ENCODE measurements at places on chromosomes 4 and X. TPM values are rescaled to one million over a fixed set of nuclear protein-coding genes. Genes with fewer than 3 reads are reported as not detected.

DNA sequence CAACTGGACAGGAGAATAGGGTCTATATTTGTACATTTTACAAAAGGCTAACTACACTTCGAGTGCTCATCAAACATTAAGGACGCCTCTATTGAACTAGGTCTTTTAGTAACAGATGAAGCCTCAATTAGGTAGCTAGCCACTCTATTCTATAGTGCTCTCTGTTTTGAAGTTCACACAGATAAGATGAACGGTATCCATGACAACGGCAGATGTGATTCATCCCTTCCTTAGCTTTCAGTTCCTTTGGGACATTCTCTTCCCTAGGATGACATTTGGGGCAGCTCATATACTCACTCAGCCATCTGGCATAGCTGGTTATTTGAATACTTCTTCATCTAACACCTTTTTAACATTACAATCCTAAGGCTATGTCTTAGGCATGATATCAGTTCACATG, 62.4 kb upstream of the WDFY3 start:
- H3K27me3 ChIP-seq, result no peaks in the 10 kb centered on the region
- H3K4me1 ChIP-seq, result no peaks in the 10 kb centered on the region
- no peak overlapping the region for H3K4me3 ChIP-seq
- DNase-seq, result no peak
- no peaks in the 10 kb centered on the region for H3K36me3 ChIP-seq

DNA sequence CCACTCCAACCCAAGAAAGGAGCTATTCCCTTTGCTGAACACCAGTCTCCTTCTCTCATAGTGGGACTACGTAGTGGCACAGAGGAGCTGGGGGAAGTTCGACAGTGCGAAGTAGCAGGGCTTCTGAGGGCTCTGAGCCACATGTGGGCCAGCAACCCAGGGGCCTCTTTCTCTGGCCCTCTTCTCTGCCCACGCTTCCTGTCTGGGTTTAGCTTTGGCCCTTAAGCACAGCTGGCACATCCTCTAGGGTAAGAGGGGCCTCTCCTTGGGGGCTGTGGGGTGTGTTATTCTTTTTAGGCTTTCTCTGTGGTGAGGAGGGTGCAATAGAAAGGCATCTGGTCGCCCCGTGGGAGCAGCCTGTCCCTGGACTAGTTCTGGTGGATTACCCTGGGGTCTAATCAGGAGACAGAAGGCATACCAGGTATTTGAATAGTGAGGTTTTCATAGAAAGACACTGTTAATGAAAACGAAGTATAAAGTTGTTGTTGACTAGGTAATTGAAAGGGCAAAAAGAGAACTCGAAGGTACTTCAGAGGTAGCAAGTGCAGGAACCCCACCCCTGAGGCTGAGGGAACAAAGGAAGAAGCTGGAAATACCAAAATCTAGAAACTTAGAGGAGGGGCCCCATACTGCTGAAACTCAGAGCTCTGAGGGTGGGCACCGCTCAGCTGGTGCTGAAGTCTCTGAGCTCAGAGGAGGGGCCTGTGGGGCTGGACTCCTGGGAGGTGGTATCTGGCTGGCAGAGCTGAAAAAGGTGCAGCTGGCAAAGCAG, 151.9 kb upstream of the RPS6KA3 start:
- H3K4me1 ChIP-seq, result no peaks in the 10 kb centered on the region
- H3K27ac ChIP-seq, result no peak overlapping the region
- no peak overlapping the region for H3K4me3 ChIP-seq
- no peak for DNase-seq
- no peaks in the 10 kb centered on the region for H3K36me3 ChIP-seq

DNA sequence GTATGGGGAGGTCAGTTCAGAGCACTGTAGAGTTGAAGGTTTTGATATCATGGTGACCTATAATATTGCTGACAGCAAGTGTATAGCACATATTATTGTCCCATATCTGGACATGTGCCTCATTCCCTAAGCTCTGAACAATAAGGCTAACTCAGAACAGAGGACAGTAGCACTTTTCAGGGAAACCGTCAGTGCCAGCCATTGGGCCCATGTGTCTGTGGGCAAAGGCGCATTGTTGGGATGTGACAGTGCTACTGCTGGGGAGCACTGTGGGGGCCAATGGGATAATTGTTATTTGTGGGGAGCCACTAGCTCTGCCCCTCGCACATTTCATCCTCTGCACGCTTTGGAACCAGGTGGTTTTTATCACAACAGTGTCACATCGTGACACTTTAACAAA, 136.2 kb downstream of the ELOVL6 start:
- no peak overlapping the region for H3K4me3 ChIP-seq
- H3K4me1 ChIP-seq, result no peaks in the 10 kb centered on the region
- no peaks in the 10 kb centered on the region for H3K36me3 ChIP-seq
- H3K27me3 ChIP-seq, result no peaks in the 10 kb centered on the region
- H3K27ac ChIP-seq, result no peak overlapping the region

GRCh38 chrX:16966752-16967448, 20.4 kb downstream of the REPS2 start:
- no peak for DNase-seq
- no peaks in the 10 kb centered on the region for H3K4me1 ChIP-seq
- no peaks in the 10 kb centered on the region for H3K36me3 ChIP-seq
- no peaks in the 10 kb centered on the region for H3K27me3 ChIP-seq
- H3K4me3 ChIP-seq, result no peak overlapping the region
- no peak overlapping the region for H3K27ac ChIP-seq

DNA sequence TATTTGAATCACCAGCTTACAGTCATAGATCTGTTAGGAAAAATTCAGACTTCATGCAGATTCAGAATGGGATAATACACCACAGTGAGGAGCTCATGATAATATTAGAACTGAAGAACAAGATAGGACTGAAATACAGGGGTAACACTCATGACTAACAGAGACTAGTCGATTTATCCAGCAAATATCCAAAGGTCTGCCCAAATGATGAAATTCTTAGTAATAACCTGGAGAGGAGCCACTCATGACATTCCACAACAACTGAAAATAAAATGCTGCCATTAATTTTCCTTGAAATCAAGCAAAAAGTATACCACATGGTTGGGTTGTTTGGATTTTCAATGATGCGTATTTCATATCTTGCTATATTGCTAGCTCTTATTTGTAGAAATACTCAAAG, 903.7 kb upstream of the ADGRL3 start:
- no peaks in the 10 kb centered on the region for H3K4me1 ChIP-seq
- H3K4me3 ChIP-seq, result no peak overlapping the region
- no peaks in the 10 kb centered on the region for H3K27me3 ChIP-seq
- H3K27ac ChIP-seq, result no peak overlapping the region

DNA sequence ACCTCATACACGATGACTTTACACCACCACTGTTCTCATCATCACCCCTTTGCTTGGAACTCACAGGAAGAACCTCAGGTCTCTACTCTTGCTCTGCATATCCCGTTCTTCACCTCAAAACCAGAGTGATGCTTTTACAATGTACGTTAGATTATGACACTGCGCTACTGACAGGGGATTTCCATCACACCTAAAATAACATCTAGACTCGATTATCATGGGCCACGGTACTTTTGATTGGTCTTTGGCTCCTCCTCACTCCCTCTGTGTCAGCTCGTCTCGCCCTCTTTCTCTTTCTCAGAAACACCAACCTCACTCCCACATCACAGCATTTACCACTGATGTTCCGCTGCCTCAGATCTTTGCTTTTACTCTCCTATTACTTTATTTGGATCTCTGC, 172.4 kb downstream of the TLL1 start:
- H3K4me3 ChIP-seq, result no peak overlapping the region
- no peak for DNase-seq
- peaks cover 17% of the 10 kb centered on the region for H3K4me1 ChIP-seq
- H3K27ac ChIP-seq, result no peak overlapping the region

GRCh38 chr4:122914292-122914904, 8.0 kb downstream of the NUDT6 start:
- H3K27me3 ChIP-seq, result no peaks in the 10 kb centered on the region
- H3K4me1 ChIP-seq, result peaks cover 3% of the 10 kb centered on the region
- H3K27ac ChIP-seq, result no peak overlapping the region
- H3K36me3 ChIP-seq, result no peaks in the 10 kb centered on the region
- H3K4me3 ChIP-seq, result no peak overlapping the region

- H3K27me3 ChIP-seq, result no peaks in the 10 kb centered on the region
- H3K4me3 ChIP-seq, result no peak overlapping the region
- H3K4me1 ChIP-seq, result no peaks in the 10 kb centered on the region
- DNase-seq, result no peak
- no peaks in the 10 kb centered on the region for H3K36me3 ChIP-seq
Observed at GRCh38 chr4:182369211-182369610, 126.0 kb downstream of the TENM3 start.

DNA sequence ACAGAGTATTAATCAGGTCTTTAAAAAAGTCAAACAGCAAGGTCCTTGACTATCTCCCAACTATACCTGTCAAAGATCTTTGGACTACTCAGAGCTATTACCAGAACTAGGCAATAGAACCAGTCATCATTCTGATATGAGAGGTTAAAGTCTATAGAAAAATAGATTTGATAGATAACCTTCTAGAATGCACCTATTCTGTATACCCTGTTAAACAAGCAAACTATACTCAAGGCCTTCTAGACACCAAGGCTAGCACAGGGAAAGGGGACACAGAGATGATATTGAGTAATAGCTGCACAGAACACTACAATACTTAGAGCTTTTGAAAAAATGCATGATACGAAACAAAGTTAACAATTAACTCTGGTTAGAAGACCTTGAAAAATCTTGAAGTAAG, 149.5 kb downstream of the NR3C2 start:
- no peaks in the 10 kb centered on the region for H3K27me3 ChIP-seq
- H3K36me3 ChIP-seq, result no peaks in the 10 kb centered on the region
- no peak overlapping the region for H3K27ac ChIP-seq

- H3K36me3 ChIP-seq, result no peaks in the 10 kb centered on the region
- H3K27me3 ChIP-seq, result no peaks in the 10 kb centered on the region
- H3K4me3 ChIP-seq, result no peak overlapping the region
Observed at GRCh38 chr4:79298027-79298426, 27.8 kb downstream of the NAA11 start.

DNA sequence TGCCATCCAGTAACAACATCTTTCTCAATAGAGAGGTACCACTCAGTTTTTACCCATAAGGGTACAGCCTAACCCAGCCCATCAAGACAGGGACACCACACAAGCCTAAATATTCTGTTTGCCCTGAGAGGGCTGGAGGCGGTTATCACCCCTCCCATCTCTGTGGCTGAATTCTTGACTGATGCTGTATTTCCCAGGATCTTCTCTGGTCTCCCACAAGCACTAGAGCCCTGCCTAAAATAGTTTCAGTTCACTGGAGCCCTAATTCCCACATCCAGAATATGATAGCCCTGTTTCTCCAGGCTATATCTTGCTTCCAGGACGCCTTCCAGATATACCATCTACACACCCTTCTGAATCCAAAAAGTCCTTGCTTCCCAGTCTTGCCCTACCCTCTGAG, 91.6 kb upstream of the NMU start:
- no peaks in the 10 kb centered on the region for H3K27me3 ChIP-seq
- no peaks in the 10 kb centered on the region for H3K4me1 ChIP-seq
- no peak overlapping the region for H3K4me3 ChIP-seq

- no peaks in the 10 kb centered on the region for H3K4me1 ChIP-seq
- no peaks in the 10 kb centered on the region for H3K27me3 ChIP-seq
- no peak overlapping the region for H3K4me3 ChIP-seq
- no peaks in the 10 kb centered on the region for H3K36me3 ChIP-seq
- no peak for DNase-seq
Observed at GRCh38 chr4:8642651-8643321, 50.2 kb downstream of the CPZ start.

GRCh38 chrX:130893356-130894085, 9.5 kb downstream of the ENOX2 start:
- no peak overlapping the region for H3K27ac ChIP-seq
- H3K4me1 ChIP-seq, result no peaks in the 10 kb centered on the region
- no peaks in the 10 kb centered on the region for H3K27me3 ChIP-seq
- H3K36me3 ChIP-seq, result no peaks in the 10 kb centered on the region
- H3K4me3 ChIP-seq, result no peak overlapping the region

DNA sequence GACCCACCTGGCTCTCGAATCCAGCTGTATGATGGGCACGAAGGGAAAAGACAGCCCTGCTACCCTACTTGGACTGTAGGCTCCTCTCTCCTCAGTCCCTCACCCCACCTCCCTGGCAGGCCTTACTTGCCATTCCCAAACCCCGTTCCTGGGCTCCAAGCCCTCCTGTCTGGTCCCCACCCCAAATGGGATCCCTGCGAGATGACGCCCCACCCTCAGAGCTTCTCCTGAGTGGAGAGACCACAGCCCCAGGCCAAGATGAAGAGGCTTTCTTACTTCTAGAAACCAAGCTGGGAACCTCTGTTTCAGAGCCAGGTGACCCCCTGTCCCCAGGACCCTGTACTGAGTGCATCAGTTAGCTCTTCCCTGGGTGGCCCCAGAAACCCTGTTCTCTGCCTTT, 4.5 kb downstream of the NALF2 start:
- H3K4me3 ChIP-seq, result no peak overlapping the region
- H3K27ac ChIP-seq, result no peak overlapping the region
- H3K4me1 ChIP-seq, result peaks cover 11% of the 10 kb centered on the region
- H3K36me3 ChIP-seq, result no peaks in the 10 kb centered on the region

GRCh38 chrX:5086388-5086787, 1142.3 kb downstream of the NLGN4X start:
- no peaks in the 10 kb centered on the region for H3K27me3 ChIP-seq
- no peak for DNase-seq
- H3K36me3 ChIP-seq, result no peaks in the 10 kb centered on the region
- H3K27ac ChIP-seq, result no peak overlapping the region
- H3K4me1 ChIP-seq, result no peaks in the 10 kb centered on the region

DNA sequence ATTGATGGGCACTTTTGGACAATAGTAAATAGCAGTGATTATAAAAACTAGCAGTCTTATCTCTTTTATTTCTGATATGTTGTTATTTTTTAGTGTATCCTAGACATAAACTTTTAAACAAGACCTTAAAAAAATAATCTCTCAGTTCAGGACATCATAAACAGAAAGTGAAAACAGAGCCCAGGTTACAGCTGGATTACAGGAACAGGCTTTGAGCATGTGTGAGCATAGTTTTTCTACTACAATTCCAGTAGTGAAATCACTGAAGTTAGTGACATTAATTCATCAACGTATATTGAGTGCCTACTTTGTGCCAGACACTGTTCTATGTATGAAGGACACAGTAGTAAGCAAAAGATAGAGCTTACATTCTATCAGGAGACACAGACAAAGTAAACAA, 16.9 kb downstream of the TRIM75 start:
- H3K27ac ChIP-seq, result no peak overlapping the region
- no peak for DNase-seq
- no peaks in the 10 kb centered on the region for H3K27me3 ChIP-seq
- H3K4me1 ChIP-seq, result no peaks in the 10 kb centered on the region
- no peak overlapping the region for H3K4me3 ChIP-seq

DNA sequence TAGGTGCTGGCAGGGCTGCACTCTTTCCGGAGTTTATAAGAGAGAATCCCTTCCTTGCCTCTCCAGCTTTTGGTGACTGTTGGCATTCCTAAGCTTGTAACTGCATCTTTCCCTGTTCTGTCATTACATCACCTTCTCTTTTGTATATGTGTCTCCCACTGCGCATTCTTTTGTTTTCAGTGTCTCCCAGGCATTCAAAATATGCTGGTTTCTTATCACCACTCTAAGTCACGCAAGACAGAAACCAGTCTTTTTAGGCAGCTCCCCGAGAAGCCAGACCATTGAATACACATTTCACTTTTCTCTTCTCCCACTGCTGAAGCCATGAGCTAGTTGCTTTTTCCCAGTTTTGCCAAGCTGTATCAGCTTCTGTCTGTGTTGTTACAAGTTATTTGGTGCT, 71.0 kb downstream of the LAS1L start:
- no peaks in the 10 kb centered on the region for H3K27me3 ChIP-seq
- H3K27ac ChIP-seq, result no peak overlapping the region
- no peaks in the 10 kb centered on the region for H3K4me1 ChIP-seq

The HS6ST2 gene
- under 0.01 TPM for total RNA-seq

The GAGE1 gene
- total RNA-seq, result not detected

The ETDA gene
- not detected for total RNA-seq

The GYG2 gene
- total RNA-seq, result 1.6 TPM

The ING2 gene
- 13.3 TPM for total RNA-seq

The NEUROG2 gene
- total RNA-seq, result not detected

The FAM236D gene
- total RNA-seq, result not detected

Data from sigmoid colon (tissue), 7 donors.